ENCODE measurements at places on chromosomes 1 and 21.

- DNase-seq, result no peak
Measured at GRCh38 chr1:235943581-235944114, 76.9 kb upstream of the LYST start.

DNA sequence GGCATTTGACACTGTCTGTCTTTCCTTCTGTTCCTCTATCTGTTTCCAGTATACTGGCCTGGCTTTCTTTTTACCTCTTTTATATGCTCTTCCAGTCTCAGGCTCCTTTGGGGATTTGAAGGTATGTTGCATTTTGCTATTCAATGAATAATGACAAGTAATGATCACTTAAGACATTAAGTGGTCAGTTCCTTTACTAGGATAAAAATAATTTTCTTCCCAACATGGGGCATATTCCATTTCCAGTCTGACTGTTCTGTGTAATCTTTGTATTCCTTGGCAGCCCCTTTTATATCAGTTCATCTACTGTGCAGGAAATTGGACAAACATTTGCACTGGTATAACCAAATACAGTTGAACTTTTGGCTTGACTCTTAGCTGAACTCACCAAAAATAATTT, 15.6 kb downstream of the METTL18 start:
- no peak for DNase-seq

DNA sequence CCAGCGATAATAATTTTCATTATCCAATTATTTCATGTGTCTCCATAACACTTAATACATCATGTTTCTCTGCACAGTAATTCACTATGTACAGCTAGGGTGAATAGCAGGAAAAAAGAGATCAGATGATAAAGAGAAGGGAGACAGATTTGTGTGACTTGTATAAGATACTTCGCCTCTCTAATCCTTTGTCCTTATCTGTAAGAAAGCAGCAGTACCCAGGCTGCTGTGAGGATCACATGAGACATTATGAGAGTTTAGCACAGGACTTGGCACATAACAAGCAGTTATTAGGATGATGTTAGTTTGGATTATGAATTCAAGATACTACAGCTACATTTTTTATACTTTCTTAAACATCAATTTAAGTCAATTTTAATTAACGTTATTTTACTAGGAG, 6.3 kb downstream of the ERG start:
- no peak for DNase-seq

DNA sequence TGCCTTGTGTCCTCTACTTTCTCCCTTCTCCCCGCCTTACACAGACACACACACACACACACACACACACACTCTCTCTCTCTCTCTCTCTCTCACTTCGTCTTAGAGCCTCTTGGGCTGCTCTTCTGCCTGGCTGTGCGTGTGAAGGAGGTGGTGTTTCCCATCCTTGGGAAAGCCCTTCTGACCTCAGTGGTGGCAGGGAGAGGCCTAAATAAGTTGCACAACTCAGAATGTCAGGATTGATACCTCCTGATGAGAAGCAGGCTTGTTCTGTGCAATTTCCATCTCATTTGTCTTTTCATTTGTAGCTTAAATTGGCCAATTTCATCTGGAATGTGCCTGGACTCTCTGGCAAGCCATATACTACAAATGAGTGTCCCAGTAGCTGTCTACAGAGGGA, 25.0 kb downstream of the LRRN2 start:
- no peak for DNase-seq

GRCh38 chr1:86421601-86422280, 2.2 kb upstream of the CLCA2 start:
- no peak for DNase-seq

- DNase-seq, result no peak
Measured at GRCh38 chr1:89952605-89953130, 42.2 kb upstream of the ZNF326 start.

DNA sequence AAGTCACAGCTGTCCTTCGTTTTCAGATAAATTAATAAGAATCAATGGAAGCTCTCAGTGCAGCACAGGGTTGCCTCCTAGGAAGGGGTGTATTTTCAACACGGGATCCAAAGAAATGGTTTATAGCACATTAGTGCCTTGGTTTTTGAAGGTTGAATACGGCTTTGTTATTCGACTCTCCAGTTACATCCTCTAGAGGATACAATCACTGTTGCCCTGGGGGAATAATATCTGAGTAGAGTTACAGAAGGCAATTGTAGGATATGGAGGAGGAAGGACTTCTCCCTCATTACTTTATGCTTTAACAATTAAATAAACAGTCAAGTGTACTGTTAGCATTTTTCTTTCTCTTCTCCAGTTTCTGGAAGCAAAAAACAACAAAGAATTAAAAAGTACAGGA, 14.3 kb upstream of the ZNF326 start:
- DNase-seq, result no peak

DNA sequence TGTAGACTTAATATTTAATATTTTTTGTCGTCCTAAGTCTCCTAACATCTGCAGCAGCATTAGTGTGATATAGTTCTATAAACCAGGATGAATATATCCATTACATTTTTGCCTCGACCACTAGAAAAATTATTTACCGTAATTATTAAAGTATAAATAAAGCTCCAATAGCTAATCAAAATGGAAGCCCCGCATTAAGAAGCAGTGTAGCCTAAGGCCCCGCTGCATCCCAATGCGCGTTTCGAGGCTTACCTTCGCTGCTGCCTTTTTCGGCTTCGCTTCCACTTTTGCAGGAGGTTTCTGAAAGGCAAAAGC, 891 bp downstream of the HMGN1 start:
- no peak for DNase-seq

DNA sequence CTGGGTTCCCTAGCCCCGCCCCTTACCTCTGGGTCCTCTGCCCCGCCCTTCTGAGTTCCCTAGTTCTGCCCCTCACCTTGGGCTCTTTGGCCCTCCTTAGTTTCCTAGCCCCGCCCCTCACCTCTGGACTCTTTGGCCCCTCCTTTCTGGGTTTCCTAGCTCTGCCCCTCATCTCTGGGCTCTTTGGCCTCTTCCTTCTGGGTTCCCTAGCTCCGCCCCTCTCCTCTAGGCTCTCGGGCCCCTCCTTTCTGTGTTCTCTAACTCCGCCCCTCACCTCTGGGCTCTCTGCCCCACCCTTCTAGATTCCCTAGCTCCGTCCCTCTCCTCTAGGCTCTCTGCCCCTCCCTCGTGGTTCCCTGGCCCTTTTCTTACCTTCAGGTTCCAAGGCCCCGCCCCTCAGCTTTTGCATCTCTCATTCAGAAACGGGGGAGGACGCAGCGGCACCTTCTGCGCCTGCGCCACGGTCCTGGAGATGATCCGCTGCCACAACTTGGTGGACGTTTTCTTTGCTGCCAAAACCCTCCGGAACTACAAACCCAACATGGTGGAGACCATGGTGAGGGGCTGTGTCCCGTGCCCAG, 88.5 kb downstream of the PTPRU start:
- no peak for DNase-seq

DNA sequence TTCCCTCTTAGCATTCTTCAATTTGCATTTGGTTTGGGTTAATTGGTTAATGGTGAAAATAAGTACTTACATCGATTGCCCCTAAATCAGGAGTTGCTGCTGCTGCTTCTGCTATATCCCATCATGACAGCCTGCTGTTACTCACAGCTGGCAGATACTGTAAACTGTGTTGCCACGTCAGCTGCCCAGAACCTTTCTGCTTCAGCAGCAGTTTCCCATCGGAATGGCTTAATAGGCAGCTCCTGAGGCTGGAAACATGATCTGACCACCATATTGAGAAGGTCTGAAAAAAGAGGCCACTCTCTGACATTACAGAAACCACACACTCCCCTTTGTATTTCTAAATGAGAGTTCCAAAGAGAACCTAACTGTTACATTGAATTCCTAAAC, 14.3 kb upstream of the SEC16B start:
- no peak for DNase-seq

GRCh38 chr1:45543581-45544417, 6.8 kb upstream of the AKR1A1 start:
- no peak for DNase-seq

DNA sequence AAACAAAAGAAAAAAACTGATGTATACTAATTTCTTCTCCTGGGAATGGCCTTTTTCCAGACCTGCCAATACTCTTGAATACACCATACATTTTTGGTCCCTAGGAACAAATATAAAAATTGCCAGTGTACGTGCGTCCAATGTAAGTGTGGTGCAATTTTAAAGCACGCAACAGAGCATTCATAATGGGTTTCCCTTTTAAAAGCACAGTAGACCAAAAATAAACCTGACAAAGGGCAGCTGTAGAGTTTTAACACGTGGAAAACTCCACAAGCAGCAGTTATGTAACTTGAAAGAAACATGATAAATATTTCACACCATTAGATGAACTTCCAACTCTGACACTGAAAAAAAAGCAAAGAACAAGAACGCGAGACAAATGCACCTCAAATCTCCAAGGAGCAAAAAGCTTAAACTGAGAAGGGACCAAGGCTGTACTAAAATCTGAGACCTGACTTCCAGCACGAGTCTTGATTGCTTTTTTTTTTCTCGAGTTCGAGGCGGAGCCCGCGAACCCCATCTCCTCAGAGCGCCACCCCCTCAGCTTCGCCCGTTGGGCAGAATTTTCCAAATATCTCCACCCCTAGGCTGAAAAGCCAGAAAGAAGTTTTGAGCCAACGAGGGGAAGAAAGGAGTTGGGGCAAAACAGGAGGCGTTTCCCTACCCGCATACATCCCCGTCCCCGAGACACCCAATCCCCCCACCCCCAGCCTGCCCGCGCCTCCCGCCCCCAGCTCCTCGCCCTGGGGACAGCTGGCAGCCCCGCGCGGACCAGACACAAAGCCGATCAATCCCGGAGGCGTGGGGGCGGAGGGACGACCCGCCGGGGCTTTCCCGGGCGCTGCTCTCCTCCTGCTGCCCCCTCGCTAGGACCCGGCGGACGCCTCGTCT, at the start of gene JAM2:
Gene JAM2 (plus strand): TSS at position 599 of the 891 bp plus-strand sequence. CDS start 564 bp downstream, outside the sequence.
- DNase-seq, result no peak

DNA sequence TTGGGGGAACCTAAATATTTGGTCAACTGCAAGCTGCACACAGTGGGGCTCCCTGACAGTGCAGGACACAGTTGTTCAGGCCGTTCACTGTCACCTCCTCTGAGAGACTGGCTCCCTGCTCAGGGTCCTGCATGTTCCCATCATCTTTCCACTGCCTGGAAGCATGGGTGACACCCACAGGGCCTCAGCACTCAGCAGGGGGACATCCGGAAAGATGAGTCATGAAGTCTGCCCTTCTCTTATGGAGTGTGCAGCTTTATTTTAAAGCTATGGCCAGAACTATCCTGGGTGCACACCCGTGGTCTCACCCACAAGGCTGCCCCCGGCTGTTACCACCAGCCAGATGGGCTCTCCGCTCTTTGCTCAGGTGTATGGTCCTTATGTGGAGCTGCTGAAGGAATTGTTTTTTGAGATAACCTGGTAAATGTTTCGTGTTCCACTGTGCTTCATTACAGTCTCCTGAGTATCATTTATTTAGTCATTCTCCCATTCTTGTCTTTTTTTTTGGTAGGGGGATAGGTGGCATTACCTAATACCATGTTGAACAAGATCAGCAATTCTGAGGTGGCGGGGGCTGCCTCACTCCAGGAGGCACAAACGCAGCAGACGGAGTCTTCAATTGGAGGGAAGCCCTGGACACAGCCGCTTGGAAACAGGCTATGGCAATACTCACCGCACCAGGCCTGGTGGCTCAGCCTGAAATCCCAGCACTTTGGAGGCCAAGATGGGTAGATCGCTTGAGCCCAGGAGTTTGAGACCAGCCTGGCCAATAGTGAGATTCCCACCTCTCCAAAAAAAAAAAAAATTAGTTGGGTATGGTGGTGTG, 14.3 kb downstream of the TRIM11 start:
- no peak for DNase-seq

- no peak for DNase-seq
Measured at GRCh38 chr1:58622571-58622970, 45.5 kb upstream of the TACSTD2 start.

DNA sequence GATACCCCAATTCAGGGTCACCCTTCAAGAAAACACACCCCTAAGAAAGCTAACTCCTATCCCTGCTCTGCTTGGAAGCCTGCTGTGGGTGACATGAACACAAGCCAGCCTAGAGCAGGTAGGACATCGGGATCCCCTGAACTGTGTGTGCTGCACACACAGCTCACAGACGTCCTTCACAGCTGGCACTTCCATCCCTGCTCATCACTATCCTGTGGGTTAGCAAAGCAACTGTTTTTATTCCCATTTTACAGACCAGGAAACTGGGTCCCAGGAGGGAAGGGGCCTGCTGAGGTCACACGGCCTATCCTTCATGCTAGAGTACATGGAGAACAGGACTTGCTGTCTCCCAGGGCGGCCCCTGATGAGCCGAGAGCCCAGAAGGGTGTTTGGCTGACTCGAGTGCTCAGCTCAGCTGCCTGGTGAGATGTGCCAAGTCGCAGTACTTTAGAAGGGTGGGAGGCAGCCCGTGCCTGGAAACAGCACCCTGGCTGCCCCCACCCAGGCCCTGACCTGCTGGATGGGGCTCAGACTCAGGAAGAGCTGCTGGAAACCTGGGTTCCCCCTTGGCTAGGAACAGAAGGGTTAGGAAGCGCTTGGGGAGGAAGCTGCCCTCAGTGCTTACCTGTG, 28.3 kb upstream of the BTG2 start:
- DNase-seq, result no peak

GRCh38 chr1:21499283-21499950, 9.8 kb upstream of the ALPL start:
- DNase-seq, result no peak

DNA sequence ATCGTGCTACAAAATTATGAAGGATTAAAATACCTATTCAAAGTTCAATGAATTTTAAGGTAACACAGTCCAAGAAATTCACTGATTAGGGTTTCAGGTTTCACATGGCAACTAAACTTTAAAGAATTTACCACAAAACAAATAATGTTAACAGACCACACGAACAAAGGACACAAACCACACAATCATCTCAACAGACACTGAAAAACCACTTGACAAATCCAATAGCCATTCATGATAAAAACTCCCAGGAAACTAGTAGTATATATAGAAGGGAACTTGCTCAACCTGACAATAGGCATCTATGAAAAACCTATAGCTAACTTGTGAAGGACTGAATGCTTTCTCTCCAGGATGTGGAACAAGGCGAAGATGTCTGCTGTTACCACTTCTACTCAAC, 21.1 kb upstream of the SH2D5 start:
- DNase-seq, result no peak

DNA sequence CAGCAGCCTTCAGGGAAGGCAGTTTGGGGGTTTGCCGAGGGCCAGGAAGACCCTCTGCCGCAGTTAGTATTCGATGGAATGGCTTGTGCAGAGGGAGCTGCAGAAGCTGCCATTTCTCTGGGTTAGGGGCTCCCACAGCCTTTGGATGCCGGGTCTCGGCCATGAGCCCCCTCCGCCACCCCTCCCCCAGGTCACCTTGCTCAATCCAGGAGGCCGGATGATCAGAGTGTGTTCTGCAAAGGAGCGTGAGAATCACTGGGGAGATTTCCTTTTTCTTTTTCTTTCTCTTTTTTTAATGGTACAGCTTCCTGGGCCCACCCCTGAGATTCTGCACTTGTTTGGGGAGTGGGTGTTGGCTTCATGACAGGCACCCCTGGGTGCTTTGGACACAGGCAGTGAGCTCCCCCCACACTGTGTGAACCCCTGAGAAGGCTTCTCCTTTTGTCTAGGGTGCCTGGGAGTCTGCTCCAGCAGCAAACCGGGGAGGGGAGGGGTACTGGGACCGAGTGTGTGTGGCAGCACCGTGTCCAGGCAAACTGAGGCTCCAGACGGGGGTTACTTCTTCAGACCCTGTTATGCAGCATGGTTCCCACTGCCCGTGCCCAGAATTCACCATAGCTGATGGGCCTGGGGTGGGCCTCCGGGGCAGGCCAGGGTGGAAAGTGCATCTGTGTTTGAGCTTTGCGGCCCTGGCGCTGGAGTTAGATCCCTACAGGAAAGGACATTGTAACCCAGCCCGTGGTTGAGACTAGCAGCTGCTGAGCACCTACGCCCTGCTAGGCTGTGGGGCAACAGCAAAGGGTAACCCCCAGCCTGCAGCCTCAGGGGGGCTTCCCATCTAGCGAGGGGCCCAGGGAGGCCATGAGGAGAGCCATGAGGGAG, 18.5 kb downstream of the TNFRSF1B start:
- DNase-seq, result no peak

All from NCI-H510A treated with DMSO at 0.1 percent for 48 hours (cell line).